Activated CD4-positive, alpha-beta T cell treated with anti-CD3 and anti-CD28 coated beads, Interleukin-2, Interleukin-6, amounts not matched to agents 100 ng/mL and 50 ng/mL, durations not matched to agents 16 hours and 8 hours (primary cell): ENCODE measurements at places on chromosomes 5 and 9.
A peak's percentile ranks its signal among the peaks of the same experiment; 100 is the strongest.

DNA sequence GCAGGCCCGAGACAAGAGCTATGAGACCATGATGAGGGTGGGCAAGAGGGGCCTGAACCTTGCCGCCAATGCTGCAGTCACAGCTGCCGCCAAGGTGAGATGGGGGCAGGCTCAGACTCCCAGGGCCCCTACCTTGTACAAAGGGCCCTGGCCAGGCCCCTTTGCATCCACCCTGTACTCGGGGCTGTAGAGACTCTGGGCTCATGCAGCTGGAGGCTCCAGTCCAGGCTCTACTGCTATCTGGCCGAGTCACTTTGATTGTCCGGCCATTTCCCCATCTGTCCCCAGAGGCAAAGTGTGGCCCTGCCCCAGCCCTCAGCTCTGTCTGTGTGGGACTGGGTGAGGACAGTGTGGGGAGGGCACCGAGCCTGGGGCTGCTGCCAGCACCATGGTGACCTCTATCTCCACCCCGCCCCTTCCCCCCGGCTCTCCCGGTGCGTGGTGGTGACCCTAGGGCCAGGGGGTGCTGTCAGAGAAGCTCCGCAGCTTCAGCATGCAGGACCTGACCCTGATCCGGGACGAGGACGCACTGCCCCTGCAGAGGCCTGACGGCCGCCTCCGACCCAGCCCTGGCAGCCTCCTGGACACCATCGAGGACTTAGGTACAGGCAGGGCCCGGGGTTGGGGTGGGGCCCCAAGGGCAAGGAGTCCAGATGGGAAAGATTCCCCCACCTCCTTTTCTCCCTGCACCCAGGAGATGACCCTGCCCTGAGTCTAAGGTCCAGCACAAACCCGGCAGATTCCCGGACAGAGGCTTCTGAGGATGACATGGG is 6.1 kb downstream of the REEP2 start:
- no peak for DNase-seq

GRCh38 chr9:111161015-111161415 is 122.7 kb upstream of the LPAR1 start:
- no peak for DNase-seq

GRCh38 chr5:169431386-169431785 is 130.4 kb upstream of the SLIT3 start:
- DNase-seq, result no peak

- DNase-seq, result no peak
These were observed 29.9 kb upstream of the GNA14 start for GRCh38 chr9:77677957-77678535.

- DNase-seq, result peak; percentile 29
These were observed 34.8 kb downstream of the ADAMTS12 start for GRCh38 chr5:33857037-33857436.

GRCh38 chr5:6396836-6397535 is 18.6 kb upstream of the MED10 start:
- DNase-seq, result no peak

GRCh38 chr5:105782501-105782900 is 1888.2 kb downstream of the EFNA5 start:
- DNase-seq, result no peak

DNA sequence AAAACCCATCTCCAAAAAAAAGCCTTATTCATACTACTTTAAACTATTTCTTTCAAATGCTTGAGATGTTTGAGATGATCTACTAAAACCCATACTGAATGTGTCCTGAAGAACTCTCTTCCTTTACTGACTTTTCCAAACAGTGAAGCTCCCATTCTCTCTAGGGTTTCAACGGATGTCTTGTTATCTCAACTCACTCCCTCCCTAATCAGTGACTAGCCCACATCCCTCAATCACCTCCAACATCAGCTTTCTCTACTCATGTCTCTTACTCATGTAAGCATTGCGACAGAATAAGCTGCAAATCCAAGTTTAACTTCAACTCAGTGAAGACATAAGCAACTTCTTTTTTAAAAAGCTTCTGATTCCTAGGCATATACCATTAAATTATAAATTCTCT is 42.1 kb downstream of the WDR41 start:
- DNase-seq, result no peak

DNA sequence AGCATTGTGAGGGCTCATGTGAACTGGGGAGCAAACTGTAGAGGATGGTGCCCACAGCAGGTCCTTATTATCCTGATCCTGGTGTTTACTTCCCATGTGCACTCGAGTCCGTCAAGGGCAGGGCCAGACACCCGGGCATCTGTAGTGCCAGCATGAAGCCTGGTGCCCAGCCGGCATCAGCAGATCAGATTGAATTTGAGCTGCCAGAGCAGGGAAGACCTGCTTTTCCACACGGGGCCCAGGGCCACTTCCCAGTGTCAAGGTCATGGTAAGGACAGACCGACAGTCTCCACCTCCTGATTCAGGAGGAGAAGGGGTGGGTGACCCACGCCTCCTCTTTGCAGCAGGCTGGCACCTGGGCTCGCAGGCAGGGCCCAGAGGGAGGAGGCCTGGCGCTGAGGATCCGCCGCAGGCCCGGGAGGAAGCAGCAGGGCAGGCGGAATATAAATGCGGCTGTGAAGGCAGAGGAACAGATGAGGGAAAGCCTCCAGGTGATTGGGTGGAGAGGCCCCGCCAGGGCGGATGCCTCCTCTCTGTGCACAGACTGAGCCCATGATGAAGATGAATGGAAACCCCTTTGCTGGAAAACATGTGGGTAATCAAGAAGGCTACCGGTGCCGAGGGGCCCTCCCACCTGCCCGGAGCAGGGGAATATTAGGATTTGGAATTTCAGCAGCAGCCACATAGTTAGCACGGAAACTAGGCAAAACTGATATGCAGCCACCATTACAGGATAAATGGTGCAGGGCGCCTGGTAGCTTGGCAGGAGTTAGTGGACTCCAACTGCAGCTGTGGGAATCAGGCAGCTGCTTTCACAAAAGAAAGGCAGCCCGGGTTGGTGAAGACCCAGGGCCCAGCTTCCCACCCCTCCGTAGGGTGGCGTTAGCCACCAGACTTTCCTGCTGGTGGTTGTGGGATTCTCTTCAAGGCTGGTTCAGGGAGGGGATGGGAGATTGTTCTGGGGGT is 114.9 kb downstream of the GAPVD1 start:
- no peak for DNase-seq

DNA sequence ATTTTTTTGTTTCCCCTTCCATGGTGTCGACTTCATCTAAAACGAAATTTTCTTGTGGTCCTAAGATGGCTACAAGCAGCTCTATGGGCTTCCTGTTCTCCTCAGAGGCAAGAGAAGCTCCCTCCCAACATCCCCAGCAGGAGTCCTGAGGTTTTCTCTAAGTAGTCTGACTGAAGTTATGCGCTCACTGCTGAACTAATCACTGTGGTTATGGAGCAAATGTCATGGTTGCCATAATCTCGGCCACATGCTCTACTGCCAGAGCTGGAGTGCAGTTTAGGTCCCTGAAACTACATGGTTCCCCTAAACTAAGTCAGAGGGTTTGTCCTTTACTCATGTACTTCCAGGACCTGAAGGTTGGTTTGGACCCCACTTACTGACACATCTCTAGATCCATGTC is 68.0 kb upstream of the MAMDC2 start:
- no peak for DNase-seq

- DNase-seq, result no peak
These were observed 4.2 kb downstream of the NINJ1 start for GRCh38 chr9:93129691-93130500.

DNA sequence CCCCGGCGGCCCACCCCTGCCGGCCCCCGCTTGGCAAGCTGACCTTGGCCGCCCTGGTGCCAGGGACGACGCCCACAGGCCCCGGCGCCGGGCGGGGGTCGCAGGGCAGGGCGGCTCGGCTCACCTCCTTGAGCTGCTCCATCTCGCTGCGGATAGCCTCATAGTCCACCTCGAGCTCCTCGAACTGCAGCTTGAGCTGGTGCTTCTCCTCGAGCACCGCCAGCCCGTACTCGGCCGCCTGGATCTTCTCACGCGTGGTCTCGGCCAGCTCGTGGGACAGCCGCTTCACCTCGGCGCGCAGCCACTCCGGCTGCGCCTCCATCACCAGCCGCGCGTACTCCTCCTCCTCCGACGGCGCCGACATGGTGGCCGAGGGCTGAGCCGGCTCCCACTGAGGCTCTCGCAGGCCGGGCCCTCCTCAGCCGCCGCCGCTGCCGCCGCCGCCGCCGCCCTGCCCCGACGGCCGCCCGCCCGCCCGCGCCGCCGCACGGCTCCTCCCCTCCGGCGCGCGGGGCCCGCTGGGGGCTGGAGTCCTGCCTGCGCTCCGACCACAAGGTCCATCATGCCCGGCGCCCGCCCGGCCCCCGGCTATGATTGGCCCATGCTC is at the start of gene BICD2:
Gene BICD2, minus strand, starts transcription at position 453 of the 607 bp plus-strand sequence. Its CDS starts 89 bp downstream, at position 364.
- no peak for DNase-seq

GRCh38 chr9:121321016-121321503 is 49.0 kb downstream of the STOM start:
- peak; percentile 52 for DNase-seq

- DNase-seq, result no peak
These were observed 120.9 kb downstream of the SSBP2 start for GRCh38 chr5:81629986-81630385.

GRCh38 chr5:140362311-140362710 is 2.3 kb downstream of the SLC4A9 start:
- no peak for DNase-seq

DNA sequence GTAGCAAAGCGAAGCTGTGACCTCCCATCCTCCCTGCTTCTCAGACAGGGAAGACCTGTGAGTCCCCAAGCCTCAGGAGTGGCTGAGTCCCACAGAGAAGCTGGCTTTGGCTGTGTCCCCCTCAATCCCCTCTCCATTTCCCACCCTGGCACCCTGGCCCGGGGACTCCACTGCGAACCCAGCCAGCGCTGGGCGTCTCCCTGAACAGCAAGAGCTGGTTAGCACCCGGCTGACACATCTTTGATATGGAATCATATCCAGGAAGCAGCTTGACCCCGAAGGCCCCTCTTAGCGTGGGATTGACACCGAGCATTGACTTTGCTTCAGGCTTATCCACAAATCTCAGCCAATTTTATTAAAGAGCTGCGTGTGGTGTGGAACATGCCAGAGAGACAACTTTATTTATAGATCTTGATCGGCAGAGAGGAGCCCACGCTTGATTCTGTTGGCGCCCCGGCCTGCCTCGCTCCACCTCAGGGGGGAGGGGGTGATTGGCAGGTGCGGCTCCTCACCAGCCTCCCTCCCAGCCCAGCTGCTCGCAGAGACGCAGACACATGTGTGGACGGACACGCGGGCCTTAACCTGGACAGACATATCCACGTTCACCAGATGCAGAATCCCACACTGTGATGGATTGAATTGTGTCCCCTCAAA is 120.7 kb upstream of the MVB12B start:
- DNase-seq, result no peak

GRCh38 chr5:172411484-172412072 is 42.7 kb downstream of the SH3PXD2B start:
- DNase-seq, result peak; percentile 76

GRCh38 chr9:108182950-108183381 is 672.8 kb downstream of the ACTL7B start:
- DNase-seq, result no peak

- DNase-seq, result peak; percentile 91
These were observed at the start of gene ANKRD31 for GRCh38 chr5:75236322-75237316. ANKRD31 (minus strand) TSS chr5:75236878; CDS start chr5:75236686, 192 bp downstream.

DNA sequence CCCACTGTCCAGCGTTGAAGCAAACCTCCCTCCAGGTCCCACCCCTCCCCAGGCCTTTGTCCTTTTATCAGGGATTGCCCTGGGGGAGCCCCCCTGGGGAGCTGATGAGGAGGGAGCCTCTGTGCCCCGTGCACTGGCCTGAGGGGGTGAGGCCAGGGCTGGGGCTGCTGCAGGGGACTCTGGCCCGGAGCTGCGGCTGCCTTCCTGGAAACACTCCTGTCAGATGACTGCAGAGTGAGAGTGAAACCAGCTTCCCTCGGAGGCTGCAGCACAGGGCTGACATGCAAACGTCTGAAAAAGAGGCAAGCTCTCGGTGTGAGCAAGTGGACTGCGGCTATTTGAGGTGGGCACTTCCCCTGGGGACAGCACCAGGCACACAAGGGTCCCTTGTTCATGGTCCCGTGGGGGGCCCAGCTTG is 4.6 kb upstream of the TRAF2 start:
- peak; percentile 91 for DNase-seq

DNA sequence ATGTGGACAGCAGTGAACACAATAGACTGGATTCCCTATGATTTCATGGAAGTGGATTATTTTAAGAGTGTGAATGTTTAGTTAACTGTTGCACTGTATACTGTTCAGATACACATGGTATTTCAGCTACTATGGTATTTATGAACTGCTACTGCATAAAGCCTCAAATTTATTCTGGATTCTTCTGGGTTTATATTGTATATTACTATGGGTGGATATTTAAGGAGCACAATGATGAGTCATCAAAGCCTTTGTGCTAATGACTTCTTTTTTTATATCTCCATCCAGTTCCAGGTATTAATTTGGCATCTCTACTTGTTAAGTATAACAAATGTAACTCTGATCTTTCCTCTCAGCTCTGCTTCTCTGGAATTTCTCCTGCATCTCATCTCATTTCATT is 6.8 kb downstream of the KDM4C start:
- no peak for DNase-seq

DNA sequence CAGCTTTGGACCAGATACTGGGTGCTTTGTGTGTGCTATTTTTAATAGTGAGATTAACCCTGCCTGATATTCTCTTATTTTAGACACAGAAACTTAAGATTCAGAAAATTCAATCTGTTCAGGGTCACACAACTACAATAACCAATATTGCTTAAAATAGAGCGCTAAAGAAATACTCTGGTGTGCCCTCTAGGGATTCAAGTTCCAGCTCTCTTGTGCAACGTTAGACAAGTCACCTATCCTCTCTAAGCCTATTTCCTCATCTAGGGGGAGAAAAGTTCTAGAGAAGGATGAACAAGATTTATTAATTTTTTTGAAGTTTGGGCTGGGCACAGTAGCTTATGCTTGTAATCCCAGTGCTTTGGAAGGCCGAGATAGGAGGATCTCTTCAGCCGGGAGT is 2.1 kb upstream of the SCAI start:
- no peak for DNase-seq

- DNase-seq, result no peak
These were observed 44.8 kb downstream of the NIM1K start for GRCh38 chr5:43236653-43237355.

- no peak for DNase-seq
These were observed 12.2 kb downstream of the MYMK start for GRCh38 chr9:133512253-133513213.

GRCh38 chr5:57172466-57173318 is 1.2 kb upstream of the GPBP1 start:
- peak; percentile 45 for DNase-seq
